ENCODE measurements at places on chromosomes 4 and X.

DNA sequence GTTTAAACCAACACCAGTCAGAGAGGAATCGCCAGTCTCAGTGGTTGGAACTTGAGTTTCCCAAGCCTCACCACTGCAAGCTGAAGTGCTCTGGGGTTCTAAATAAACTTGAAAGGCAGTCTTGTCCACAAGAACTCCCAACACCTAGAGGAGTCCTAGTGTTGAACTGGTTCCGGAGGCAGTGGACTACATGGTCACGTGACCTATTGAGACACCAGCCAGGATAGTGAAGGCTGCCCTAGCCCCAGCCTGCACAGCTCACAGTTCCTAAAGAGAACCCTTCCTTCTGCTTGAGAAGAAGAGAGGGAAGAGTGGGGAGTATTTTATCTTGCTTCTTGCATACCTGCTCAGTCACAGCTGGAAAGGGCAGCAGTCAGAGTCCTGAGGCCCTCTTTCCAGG lies 1012.7 kb upstream of the ADGRL3 start:
- H3K27me3 ChIP-seq, result no peaks in the 10 kb centered on the region
- no peak for DNase-seq
- no peaks in the 10 kb centered on the region for H3K36me3 ChIP-seq
- H3K27ac ChIP-seq, result no peak overlapping the region
- H3K4me1 ChIP-seq, result no peaks in the 10 kb centered on the region

DNA sequence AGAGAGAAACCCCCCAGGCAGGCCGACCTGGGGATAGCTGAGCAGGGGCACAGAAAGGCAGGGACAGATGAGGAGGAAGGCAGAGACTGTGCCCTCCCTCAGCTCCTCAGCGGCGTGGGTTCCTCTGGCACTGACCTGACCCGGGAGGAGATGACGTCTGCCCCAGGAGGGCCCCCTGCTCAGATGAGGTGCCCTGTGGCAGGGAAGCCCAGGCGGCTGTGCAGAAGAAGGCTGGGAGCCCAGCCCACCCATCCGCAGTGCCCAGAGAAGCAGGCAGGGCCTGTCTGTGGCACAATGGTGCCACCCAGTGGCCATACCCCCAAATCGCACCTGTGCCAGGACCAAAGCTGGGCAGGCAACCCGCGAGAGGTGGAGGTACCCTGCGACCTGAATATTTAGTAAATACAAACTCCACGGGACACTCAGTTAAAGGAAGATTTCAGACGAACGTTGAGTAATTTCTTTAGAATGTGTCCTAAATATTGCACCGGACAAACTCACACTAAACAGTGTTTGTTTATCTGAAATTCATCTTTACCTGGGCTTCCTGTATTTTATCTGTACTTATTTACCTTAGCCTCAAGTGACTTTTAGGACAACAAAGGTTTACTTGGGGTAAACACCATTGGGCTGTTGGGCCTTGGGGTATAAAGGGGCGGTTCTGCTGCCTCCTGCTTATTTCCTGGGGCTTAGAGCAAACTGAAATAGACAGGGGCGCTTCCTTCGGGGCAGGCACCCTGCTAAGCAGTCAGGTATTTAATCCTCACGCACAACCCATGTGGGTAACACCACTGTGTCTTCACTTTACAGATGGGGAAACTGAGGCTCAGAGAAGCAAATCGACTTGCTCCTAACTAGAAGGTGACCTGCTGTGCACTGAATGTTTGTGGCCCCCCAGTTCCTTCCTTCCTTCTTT lies 46.5 kb upstream of the HMX1 start:
- H3K4me3 ChIP-seq, result no peak overlapping the region
- no peaks in the 10 kb centered on the region for H3K4me1 ChIP-seq

DNA sequence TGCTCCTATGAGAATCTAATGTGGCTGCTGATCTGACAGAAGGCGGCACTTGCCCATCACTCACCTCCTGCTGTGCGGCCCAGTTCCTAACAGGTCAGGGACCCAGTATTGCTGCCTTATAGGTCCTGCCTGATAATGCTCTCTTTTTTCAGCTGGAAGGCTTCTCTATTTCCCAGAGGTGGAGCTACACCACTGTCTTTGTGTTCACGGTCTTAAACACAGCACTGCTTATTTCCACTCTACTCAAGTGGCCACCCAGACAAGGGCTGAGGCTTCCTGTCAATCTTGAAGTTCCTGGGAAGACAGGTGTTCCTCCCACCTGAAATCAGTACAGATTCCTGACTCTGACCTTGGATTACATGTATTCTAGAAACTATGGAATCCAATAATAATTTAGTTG lies 270.6 kb downstream of the NR3C2 start:
- no peak overlapping the region for H3K27ac ChIP-seq
- H3K36me3 ChIP-seq, result no peaks in the 10 kb centered on the region
- H3K27me3 ChIP-seq, result no peaks in the 10 kb centered on the region

DNA sequence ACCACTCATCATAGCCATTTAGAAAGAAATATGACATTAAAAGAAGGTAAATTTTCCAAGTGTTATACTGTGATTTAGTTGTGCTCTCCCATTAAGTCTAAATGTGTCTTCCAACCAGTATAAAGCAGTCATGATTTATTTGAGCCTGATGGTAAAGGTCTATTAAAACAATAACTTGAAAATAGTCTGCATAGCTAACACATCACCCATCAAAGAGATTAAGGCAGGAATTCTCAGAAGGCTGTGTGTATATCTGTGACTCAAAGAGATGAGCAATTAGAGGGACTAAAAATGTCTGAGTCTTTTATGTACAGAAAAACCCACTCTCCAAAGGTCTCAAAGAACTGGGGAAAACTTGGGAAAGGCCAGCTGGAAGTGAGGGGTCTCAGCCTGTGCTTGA lies 70.3 kb upstream of the IQCM start:
- H3K36me3 ChIP-seq, result no peaks in the 10 kb centered on the region
- H3K27me3 ChIP-seq, result no peaks in the 10 kb centered on the region
- H3K4me3 ChIP-seq, result no peak overlapping the region
- no peak for DNase-seq

DNA sequence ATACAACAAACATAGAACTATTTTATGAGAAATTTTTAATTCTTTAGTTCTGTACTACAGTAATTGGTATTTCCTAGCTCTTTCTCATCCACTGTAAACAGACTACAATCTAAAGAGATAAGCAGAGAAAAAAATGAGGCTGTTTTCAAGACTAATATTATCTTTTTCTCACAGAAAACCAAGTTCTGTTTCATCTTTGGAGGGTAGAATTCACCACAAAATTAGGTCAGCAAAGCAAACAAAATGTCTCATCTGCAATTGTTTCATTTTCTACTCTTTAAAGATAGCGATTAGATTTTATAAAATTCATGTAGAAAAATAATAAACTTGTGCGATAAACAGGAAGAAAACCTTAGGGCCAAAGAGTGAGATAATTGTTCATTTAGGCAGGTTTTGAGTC lies 10.8 kb downstream of the APOO start:
- H3K4me3 ChIP-seq, result no peak overlapping the region
- no peaks in the 10 kb centered on the region for H3K36me3 ChIP-seq
- DNase-seq, result no peak
- no peak overlapping the region for H3K27ac ChIP-seq

GRCh38 chr4:52037689-52038102 lies 403 bp downstream of the SGCB start:
- peaks cover 25% of the 10 kb centered on the region for H3K4me1 ChIP-seq
- peak; percentile 11 for DNase-seq
- peaks cover 2% of the 10 kb centered on the region for H3K36me3 ChIP-seq

GRCh38 chrX:155333544-155334100 lies 792 bp downstream of the CLIC2 start:
- no peaks in the 10 kb centered on the region for H3K36me3 ChIP-seq
- H3K4me1 ChIP-seq, result no peaks in the 10 kb centered on the region
- H3K4me3 ChIP-seq, result no peak overlapping the region
- no peak overlapping the region for H3K27ac ChIP-seq
- H3K27me3 ChIP-seq, result peaks cover 5% of the 10 kb centered on the region

- no peak overlapping the region for H3K4me3 ChIP-seq
- no peak for DNase-seq
- H3K4me1 ChIP-seq, result no peaks in the 10 kb centered on the region
- peaks cover 11% of the 10 kb centered on the region for H3K27me3 ChIP-seq
Measured at GRCh38 chr4:7155590-7156071, 36.7 kb upstream of the SORCS2 start.

DNA sequence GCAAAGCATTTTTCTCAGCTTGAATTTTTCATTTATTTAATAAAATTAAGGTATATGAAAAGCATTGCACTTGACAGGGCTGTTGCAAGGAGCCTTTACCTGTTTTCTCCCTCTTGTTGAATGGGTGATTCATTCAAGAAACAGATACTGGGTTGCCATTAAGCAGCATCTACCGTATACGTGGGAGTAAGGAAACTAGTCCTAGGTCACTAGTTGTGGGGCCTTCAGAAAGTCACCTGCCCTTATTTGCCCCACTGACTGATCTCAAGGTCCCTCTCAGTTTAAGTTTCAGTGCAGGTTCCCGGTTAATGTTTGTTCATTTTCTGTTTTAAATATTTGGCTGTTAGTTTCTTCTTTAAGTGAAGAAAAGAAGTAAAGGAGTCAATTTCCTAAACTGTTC lies 34.0 kb downstream of the LHFPL1 start:
- H3K36me3 ChIP-seq, result no peaks in the 10 kb centered on the region

DNA sequence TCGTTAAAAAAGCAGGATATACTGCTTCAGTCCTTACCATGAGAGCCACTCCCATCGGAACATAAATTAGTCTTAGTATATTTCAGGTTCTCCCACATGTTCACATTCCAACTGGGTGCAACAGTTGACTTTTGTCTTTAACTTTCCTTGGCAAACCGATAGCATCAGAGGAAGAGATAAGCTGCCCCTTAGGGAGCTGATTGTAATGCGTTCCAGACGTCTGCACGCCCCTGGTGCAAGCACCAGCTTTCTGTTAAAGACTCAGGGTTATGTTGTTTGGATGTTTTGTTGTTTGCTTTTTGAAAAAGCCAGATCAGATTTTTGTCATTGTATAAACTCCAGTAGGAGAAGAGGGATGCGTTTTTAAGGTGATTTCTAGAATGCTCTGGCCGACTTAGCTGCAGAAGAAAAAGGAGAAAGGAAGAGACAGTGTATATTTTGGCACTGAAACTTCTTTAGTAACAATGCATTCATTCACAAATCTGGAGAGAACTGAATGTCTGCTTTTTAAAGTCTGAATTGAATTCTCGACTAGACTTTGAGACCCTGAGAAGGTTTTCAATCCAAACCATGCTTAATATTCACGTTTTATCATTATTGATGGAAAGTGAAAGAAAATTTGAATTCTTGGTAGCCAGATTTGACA lies 160.9 kb downstream of the CBR4 start:
- H3K36me3 ChIP-seq, result peaks cover 2% of the 10 kb centered on the region
- peak overlapping the region; percentile 27 for H3K27ac ChIP-seq

DNA sequence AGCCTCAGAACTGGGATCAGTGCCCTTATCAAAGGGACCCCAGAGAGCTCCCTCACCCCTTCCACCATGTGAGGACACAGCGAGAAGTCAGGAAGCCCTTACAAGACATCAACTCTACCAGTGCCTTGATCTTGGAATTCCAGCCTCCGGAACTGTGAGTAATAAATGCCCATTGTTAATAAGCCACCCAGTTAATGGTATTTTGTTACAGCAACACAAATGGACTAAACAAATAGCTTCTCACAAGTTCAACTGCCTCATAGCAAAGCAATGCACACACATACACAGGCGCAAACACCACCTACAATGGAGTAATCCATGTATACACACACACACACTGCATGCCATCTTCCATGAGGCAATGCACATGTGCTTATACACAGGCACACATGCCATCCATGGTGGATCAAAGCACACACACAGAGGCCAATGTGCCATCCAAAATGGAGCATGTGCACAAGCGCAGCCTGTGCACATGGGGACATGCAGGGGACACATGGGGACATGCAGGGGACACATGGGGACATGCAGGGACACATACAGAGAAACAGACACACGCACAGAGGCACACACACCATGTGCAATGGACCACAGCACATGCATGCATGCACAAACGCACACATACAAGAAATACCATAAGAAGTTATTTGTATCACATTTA lies 137.6 kb upstream of the TBL1X start:
- H3K4me1 ChIP-seq, result peaks cover 14% of the 10 kb centered on the region
- no peak for DNase-seq
- H3K36me3 ChIP-seq, result peaks cover 1% of the 10 kb centered on the region

DNA sequence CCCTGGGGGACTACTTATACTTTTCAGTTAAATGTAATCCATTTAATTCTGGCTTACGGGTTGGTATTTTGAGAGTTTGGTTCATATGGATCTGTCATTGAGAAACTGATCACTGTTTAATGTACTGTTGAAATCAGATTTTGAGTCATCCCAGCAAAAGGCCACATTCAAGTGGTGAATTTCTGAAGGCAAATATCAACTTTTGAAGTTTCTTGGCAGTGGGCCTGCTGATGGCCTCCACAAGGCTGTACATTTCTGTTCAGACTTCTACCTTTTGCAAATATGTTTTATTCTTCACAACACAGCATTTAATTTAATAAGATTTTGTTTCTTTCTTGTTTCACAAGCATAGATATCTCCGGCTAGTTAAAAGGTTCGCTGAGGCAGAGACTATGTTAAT lies 138.7 kb downstream of the PDGFC start:
- no peak overlapping the region for H3K4me3 ChIP-seq
- no peaks in the 10 kb centered on the region for H3K4me1 ChIP-seq
- no peaks in the 10 kb centered on the region for H3K27me3 ChIP-seq
- H3K27ac ChIP-seq, result no peak overlapping the region

- no peaks in the 10 kb centered on the region for H3K36me3 ChIP-seq
- DNase-seq, result no peak
- H3K4me3 ChIP-seq, result no peak overlapping the region
- H3K27me3 ChIP-seq, result no peaks in the 10 kb centered on the region
Measured at GRCh38 chr4:42729505-42730237, 72.8 kb upstream of the ATP8A1 start.

DNA sequence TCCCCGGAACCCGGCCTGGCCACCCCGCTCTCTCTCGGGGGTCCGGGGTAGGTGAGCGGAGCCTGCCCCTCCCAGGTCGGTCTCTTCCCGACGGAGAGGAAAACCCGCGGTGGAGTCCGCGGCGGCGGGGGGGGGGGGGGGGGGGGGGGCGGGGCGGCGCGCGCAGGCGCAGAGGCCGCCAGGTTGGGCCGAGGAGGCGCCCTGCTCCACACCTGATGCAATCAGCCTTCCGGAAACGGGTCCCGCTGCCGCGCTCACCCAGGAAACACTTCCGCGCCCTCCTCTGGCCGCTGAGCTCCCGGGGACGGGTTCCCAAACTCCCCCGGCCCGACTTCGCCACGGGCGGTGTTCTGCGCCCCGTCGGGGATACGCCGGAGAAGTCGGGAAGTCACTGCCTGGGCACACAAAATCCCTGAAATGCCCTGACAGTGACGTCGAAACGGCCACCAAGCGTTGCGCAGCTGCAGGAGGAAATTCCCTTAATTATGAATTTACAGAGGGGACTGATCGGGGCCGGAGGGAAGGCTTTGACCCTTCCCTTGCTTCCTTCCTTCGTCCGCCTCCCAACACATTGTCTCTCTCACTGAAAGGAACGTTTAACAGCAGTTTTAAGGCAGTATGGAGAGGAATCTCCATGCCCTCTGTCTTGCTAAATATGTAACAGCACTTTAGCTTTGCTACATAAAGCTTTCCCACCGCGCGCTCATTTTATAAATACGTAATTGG lies 2.1 kb upstream of the APBB2 start:
- no peak overlapping the region for H3K27ac ChIP-seq
- peaks cover 72% of the 10 kb centered on the region for H3K27me3 ChIP-seq
- peak; percentile 53 for DNase-seq
- H3K4me3 ChIP-seq, result peak overlapping the region; percentile 80
- no peaks in the 10 kb centered on the region for H3K36me3 ChIP-seq

- DNase-seq, result no peak
- H3K27me3 ChIP-seq, result no peaks in the 10 kb centered on the region
- H3K4me1 ChIP-seq, result peaks cover 11% of the 10 kb centered on the region
- no peaks in the 10 kb centered on the region for H3K36me3 ChIP-seq
- no peak overlapping the region for H3K27ac ChIP-seq
Measured at GRCh38 chrX:107701493-107702121, 73.3 kb downstream of the PRPS1 start.

Data from T-helper 2 cell treated with Interferon-gamma antibody and Interleukin-4, amounts not matched to agents 5 μg/mL and 100 μg/mL, for 36 hours (primary cell).